ENCODE measurements at places on chromosomes 2 and 18.

GRCh38 chr2:235864733-235865515 is 303.3 kb downstream of the GBX2 start:
- DNase-seq, result no peak

GRCh38 chr18:54187372-54187771 is 37.1 kb downstream of the MBD2 start:
- peak; percentile 77 for DNase-seq

DNA sequence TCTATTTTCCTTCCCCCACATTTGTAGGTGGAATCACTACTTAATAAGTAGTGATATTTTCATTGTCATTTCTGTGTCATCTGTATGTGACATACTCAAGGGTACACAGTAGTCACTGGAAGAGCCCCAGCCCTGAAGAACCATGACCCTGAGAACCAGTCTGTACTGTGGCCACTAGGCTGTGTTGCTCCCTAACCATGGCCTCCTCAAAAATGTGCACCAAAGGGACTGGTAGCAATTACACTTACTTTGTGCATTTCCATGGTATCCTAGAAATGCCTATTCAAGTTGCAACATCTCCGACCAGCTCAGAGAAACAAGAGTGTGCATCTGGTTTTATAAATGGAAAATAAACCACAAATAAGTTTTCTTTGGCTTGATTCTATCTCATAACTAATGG is 155.1 kb downstream of the DOCK10 start:
- no peak for DNase-seq

- DNase-seq, result no peak
Measured at GRCh38 chr2:238595750-238596570, 169.2 kb downstream of the ASB1 start.

DNA sequence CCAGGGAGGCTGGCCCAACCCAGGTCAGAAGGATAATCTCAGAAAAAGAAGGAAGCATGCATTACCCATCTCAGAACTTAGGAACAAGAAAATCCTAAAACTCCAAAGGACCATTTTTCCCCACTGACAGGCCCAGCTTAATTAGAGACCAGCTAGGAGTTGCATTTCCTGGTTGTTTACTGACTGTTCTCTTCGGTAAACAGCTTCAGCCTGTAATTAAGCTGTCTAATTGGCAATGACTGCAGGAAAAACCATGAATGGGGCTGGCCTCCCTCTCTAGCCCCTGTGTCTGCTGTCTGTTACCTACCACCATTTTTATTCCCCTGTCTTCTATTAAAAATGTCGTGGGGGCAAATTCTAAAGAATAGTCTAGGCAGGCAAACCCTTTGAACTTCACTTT is 146.5 kb downstream of the AGAP1 start:
- no peak for DNase-seq

DNA sequence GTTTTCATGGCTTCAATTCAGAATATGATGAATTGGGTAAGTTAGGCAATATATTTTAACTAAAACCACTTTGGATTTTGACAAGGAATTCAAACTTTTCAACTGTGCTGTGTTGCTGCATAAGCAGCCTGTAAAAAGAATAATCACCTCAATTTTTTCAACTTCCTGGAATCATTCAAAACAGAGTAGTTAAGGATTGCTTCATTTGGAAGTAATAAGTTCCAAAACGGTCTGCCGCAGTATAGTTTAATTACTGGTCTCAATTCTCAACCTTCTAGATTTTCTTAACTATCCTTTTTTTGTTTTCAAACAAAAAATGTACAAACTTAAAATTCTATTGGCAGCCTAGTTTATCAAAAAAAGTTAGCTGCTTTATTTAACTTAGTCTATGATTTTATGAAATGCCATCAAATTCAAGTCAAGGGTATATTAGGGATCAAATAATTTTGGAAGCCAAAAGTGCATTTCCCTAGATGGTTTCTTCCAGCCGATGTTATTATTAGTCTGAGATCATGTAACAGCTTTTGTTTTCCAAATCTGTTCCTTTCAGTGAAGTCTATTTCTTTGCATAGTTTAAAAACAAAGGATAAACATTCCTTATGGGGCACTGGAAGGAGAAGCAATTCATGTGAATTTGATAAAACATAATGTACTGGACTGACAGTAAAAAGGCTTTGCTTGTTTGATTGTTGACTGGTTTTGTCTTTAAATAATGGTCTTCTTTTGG is 76.1 kb upstream of the ETAA1 start:
- DNase-seq, result no peak

DNA sequence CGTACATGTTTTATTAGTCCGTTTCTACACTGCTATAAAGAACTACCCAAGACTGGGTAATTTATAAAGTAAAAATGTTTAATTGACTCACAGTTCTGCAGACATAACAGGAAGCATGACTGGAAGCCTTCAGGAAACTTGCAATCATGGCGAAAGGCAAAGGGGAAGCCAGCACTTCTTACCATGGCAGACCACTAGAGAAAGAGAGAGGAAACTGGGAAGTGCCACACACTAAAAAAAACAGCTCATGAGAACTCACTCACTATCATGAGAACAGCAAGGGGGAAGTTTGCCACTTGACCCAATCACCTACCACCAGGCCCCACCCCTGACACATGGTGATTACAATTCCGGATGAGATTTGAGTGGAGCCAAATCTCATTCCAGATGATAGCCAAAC is 466.2 kb downstream of the IRS1 start:
- no peak for DNase-seq

- no peak for DNase-seq
Measured at GRCh38 chr2:222877556-222878300, 16.9 kb downstream of the ACSL3 start.

DNA sequence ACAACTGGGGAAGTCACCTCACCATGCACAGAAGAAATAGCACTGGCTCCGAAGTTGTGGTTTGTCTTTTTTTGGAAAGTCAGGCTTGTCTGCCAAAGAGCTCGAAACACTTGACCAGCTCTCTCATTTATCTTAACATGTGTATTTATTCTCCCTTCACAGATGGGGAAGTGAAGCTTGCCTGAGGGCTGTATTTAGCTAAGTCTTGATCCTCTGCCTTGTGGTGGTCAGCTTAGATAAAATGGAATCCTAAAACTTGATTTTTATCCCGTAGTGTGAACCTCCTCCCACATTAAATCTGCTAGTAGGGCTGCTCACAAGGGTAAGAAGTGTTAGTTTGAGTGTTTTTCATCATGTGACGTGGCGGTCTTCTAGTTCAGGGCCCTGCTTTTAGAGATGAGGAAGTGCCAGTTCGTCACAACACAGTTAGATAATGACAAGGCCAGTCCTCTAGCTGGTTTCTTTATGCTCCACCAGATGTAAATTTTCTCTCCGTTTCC is 89.7 kb downstream of the TMEM247 start:
- DNase-seq, result no peak

GRCh38 chr2:69166812-69167468 is 154.0 kb downstream of the ANTXR1 start:
- DNase-seq, result no peak

- DNase-seq, result no peak
Measured at GRCh38 chr2:234026693-234027254, 23.7 kb upstream of the SPP2 start.

DNA sequence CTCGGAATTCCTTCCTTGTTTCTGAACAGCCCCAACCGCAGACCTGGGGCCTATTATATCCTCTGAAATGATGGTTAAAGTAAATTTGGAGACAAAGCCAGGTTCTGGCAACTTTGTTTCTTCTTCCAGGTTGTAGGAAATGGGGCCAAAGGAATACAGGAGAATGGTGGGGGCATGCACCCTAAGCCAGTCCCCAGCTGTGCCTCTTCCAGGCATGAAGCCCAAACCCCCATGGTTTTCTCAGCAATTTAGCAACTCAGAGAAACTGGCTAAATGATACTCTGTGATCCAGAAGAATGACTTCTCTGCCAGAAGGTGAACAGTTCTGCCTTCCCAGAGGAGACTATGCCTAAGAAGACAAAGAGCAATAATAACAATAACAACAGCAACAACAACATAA is 635.0 kb upstream of the FANCL start:
- DNase-seq, result no peak

DNA sequence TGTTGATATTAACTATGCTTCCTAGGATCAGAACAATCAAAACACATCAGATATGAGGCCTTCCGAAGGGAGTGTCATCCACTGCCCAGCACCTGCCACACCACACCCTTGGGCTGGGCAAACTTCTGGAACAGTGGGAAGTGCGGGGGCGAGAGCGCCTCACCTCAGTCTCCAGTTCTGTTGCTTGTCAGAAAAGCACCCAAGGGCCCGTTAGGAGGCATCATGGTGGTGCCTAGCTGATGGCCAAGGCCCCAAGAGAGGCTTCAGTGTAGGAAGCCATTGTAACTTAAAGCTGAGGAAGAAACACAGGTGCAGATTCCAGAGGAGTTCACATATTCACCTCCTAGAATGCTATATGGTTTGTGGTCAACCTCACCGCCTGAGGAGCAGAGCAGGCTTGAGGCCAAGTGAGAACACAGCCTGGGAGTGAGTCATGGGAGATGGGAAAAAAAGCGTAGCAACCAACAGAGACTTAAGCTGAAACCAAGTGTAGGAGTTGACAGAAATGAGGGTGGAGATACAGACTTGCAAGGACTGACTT is 85.1 kb upstream of the ATL2 start:
- peak; percentile 62 for DNase-seq

DNA sequence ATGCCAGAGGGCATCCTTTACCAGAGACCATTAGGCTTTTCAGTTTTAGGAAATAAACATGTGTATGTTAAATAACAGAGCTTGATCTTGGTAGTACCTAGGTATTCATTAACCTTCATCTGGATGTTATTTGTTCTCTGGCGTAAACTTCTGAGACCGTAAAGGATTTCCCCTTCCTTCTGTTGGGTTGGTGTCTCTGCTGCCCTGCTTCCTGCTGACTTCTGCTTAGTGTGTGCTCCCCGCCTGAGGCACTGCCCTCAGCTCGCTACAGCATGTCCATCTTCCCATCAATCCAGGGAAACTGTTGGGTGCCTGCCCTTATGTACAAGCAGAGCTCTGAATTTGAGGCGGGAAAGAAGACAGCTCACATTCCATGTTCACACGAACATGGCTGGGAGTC is 177.9 kb downstream of the TPGS2 start:
- DNase-seq, result no peak

DNA sequence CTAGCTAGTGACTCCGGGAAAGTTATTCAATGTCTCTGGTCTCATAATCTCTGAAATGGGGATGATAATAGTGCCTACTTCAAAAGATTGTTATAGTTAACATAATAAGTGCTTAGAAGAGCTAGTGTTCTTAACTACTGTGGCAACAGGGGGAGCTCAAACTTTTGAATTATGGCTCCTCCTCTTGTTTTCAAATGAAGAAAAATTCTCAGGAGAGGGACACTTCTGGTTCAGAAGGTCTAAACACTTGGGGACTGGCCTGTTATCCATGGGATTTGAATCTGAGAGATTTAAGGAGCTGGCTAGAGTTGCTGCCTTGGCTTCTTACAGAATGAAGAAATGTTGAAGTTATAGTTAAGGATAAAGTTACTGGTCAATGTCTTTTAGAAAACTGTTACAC is 92.2 kb upstream of the ITGB6 start:
- DNase-seq, result no peak

DNA sequence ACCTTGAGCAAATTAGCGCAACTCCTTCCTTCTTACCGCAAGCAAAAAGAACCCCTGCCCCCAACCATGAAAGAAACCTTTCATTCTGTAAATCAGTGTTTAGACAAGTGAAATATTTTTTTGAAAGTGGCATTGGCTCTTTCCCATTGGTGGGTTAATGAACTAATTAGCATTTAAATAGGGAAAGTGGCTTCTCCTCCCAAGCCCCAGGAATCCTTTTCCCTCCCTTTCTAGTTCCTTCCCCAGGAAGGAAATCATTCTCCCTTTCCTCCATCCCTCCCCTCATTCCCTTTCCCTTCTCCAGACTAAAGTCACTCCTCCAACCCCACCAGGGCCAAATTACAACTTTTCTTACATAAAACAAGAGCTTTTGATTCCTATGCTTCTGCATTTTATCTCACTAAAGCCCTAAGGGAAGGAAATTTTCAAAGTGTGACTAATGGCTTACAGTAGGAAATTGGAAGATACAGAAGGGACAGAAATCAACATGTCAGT is 22.9 kb upstream of the TYMS start:
- DNase-seq, result no peak

- no peak for DNase-seq
Measured at GRCh38 chr2:60312618-60313017, 240.8 kb downstream of the BCL11A start.

GRCh38 chr2:72694715-72695496 is 130.9 kb downstream of the EXOC6B start:
- DNase-seq, result peak; percentile 83

- no peak for DNase-seq
Measured at GRCh38 chr2:143905587-143905986, 614.3 kb downstream of the ZEB2 start.

DNA sequence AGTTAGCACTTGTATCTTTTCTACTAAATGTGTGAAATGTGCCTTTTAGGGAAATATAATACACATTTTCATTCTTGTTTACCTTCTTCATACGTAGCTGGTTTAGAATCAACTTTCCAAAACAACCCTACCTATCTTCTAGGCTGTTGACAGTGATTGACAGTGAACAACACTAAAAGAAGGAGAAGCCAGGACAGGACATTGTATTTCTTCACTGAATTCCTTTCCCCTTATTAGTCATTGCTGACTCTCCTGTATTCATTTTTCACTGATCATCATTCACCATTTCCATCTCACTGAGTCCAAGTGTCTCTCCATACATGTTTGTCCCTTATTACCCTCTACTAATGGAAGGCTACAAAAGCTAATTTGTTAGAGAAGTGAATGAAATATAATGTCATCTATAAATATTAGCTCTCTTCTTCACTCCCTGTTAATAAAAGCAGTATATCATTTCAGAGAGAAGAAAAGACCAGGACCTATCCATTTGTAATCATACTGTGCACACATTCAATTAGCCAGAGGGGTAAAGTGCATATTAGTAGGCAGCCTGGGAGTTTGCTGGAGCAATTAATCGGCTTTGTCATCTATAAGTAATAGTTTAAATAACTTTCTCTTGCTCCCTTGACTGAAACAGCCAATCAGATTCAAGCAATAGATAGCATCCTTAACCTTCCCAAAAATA is 192.5 kb upstream of the FOSL2 start:
- DNase-seq, result no peak

GRCh38 chr2:197890168-197890567 is 85.8 kb downstream of the PLCL1 start:
- no peak for DNase-seq

GRCh38 chr2:123688231-123688940 is 336.7 kb upstream of the CNTNAP5 start:
- DNase-seq, result no peak

Measured in small intestine (tissue), 16 donors.